ENCODE measurements at places on chromosomes 7 and 10.

DNA sequence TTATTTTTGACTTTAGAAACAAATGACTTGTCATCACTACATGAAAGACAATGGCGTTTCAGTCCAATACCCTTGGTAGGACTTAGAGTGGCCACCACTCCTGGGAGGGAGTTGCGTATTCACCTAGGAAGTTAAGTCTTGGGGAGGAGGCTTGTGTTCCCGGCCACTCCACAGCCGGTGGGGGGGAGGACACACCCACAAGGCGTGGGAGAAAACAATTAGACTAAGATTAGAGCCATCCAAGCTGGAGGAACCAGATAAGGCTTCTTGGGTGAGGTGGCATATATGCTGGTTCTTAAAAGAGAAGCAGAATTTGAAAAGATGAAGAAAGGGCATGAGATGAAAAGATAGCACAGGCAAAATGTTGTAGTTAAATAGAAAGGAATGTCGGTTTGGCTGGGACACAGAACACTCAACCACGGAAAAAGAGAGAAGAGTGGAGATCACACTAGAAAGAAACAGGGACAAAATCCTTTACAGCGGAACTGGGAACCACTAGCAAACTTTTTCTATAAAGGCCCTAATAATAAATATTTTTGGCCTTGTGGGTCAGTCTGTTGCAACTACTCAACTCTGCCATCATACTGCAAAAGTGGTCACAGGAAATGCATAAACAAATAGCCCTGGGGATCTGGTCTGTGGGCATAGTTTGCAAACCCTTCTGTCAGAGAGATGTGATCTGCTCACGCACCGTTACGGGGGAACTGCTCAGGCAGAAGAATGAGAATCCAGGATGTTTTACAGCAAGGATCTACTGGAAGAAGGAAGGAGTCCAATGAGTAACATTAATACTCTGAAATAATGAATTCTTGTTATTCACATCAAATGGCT is 651.8 kb downstream of the PARD3 start:
- DNase-seq = no peak

GRCh38 chr10:14326581-14326980 is 4.1 kb downstream of the FRMD4A start:
- DNase-seq = no peak

DNA sequence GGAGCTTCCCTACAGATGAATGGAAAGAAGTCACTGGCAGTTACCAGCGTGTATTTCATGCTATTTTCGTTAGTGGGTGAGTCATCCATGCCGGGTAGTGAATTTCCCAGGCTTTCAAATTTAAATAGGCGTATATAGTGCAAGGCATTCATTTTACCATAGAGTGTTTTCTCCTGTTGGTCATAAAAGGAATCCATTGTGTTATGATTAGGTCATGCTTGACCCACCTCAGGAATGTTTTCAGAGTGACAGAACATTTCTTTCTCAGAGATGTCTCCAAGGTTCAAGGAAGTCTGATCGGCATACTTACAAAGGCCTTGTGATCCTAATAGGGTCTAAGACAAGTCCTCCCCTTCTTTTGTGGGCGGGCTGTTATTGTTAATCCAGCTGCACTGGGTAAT is 110.7 kb downstream of the AKR1D1 start:
- no peak for DNase-seq

- no peak for DNase-seq
Observed at GRCh38 chr7:135290594-135290993, 57.0 kb downstream of the STRA8 start.

- no peak for DNase-seq
Observed at GRCh38 chr7:158270856-158271413, 316.7 kb downstream of the PTPRN2 start.

DNA sequence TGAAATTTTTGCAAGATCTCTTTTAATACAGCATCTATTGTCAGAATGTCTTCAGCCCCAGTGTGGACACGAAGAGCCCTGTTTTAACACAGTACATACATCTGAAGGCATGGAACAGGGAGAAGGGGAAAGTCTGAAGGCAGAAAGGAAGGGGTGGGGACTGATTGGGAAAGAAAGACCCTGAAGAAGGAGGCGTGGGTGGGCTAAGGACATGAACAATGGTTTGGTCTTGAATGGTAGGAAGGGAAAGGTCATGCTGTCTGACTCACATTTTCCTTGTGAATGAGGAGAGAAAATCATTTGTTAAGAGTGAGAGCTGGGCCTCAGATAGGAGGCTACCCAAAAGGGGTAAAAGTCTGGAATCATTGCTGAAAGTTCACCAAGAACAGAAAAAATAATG is 297.1 kb downstream of the GALNT17 start:
- no peak for DNase-seq

DNA sequence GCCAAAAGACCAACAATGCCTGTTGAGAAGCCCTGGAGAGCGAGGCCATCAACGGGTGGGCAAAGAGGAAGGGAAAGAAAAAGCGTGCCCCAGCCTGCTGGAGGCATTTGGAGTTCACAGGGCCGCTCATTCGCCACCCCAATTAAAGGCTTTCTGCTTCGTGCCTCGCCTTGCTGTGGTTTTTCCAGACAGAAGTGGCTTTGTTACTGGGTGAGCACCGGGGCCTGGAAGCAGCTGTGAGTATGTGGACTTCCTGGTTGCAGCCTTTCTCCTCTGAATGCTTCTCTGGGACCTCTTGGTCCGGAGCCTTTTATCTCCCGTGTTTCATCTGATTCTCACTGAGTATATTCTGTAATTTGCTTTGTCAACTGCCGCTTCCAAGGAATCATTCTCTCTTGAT is 118.1 kb upstream of the EGR2 start:
- DNase-seq = no peak

- DNase-seq = no peak
Observed at GRCh38 chr10:33325929-33326328, 8.5 kb downstream of the NRP1 start.

DNA sequence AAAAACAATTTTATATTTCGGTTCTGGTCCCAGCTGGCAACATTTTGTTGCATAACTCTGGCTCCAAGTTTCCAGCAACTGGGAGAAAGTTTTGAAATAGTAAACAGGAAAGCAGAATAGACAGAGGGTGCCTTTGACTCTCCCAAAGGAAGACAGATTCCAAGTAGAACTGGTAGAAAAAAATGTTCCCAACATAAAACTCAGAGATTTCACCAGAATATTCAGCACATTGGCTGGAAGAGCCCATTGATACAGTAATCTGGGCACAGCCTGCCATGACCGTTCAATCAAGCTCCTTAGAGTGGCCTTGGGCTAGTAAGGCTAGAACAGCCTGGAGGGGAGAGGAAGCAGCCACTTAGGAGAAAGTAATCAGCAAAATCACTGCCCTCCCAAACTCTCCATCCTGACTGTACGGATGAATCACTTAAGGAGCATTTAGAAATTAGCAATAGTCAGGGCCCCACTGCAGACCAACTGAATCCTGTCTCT is 120.4 kb downstream of the CUBN start:
- DNase-seq = no peak

- DNase-seq = no peak
Observed at GRCh38 chr7:111588065-111588433, 25.8 kb upstream of the IMMP2L start.

GRCh38 chr7:93036807-93037206 is 81.0 kb downstream of the SAMD9 start:
- no peak for DNase-seq

DNA sequence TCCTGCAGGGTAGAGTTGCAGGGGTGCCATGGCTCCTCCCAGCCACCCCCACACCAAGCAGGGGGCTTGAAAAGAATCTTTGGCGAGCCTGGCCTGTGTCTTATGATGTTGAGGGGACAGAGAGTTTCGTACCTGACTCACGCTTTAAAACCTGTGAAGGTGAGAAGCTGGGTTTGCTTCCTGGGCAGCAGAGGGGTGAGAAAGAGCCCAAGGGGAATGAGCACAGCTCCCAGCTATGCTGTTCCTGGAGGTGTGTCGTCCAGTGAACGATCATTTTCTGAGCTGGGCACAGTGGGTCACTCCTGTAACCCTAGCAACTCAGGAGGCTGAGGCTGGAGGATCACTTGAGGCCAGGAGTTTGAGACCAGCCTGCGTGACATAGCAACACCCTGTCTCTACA is 13.5 kb upstream of the ADRB1 start:
- no peak for DNase-seq

GRCh38 chr7:24907311-24907886 is 72.6 kb downstream of the OSBPL3 start:
- DNase-seq = no peak

- peak; percentile 87 for DNase-seq
Observed at GRCh38 chr7:42940985-42941847, 9.0 kb downstream of the MRPL32 start.

- DNase-seq = peak; percentile 79
Observed at GRCh38 chr7:98420966-98421612, 20.2 kb upstream of the BAIAP2L1 start.

- DNase-seq = no peak
Observed at GRCh38 chr7:124432009-124432578, 333.5 kb downstream of the GPR37 start.

DNA sequence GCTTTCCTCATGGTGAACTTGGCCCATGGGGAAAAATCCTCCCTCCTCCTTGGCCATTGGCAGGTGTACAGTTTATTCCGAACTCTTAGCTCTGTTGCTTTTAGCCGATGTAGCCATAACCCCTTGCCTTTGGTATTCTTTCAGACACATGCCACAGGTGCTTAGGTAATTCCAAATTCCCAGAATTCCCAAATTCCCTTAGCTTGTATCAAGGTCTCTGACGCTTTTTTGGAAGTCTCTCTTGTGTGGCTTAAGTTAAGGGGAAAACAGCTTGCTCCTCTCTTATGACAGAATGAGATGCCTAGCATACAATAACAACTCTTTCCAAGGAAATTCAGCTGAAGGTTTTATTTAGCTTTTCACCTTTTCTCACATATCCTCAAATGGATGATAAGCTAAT is 68.0 kb downstream of the SUGCT start:
- DNase-seq = no peak

GRCh38 chr7:39252916-39253315 is 275.2 kb downstream of the POU6F2 start:
- DNase-seq = no peak

GRCh38 chr10:71837098-71837827 is 13.8 kb downstream of the PSAP start:
- peak; percentile 76 for DNase-seq

DNA sequence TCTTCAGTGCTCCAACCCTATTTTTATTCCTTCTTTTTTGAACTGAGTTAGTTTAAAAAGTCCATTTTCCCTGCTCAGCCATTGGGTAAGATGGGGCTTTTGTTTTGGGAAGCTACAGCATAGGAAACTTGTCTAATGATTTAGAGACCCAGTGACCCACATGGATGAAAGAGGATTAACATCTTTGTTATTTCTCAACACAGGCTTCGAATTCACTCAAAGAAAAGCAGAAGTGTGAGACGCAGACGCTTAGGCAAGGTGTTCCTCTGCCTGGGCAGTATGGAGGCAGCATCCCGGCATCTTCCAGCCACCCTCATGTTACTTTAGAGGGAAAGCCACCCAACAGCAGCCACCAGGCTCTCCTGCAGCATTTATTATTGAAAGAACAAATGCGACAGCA is 152.0 kb downstream of the HDAC9 start:
- DNase-seq = no peak

DNA sequence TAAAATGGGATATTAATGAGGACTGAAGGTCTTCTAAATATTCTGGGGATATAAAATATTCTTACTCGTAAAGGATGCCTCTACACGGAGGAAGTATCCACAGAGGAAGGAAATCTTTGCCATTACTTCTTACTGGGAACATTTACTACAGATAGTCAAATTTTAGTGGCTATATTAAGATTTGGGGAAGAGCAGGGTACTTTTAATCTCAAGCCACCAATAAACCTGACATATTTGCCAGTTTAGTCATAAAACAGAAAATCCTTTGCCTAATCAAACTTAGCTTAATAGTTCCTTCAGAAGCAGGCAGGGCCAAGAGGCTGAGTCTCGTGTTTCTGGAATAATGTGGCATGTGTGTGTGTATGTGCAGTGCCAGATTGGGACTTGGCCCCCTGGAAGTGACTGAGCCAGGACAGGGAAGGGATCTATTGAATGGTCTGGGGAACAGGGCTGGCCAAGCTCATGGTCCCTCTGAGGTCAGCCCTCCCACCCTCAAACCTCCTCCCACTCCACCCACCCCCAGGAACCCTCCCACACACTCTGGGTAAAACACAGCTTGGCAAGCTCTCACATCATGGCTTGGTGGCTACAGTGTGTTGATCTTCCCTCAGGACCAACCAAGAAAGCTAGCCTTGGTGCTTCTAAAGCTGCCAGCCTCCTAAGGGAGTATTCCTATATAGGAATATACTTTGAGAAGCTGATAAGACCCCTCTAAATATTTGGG is 1.6 kb upstream of the PIK3CG start:
- DNase-seq = no peak

DNA sequence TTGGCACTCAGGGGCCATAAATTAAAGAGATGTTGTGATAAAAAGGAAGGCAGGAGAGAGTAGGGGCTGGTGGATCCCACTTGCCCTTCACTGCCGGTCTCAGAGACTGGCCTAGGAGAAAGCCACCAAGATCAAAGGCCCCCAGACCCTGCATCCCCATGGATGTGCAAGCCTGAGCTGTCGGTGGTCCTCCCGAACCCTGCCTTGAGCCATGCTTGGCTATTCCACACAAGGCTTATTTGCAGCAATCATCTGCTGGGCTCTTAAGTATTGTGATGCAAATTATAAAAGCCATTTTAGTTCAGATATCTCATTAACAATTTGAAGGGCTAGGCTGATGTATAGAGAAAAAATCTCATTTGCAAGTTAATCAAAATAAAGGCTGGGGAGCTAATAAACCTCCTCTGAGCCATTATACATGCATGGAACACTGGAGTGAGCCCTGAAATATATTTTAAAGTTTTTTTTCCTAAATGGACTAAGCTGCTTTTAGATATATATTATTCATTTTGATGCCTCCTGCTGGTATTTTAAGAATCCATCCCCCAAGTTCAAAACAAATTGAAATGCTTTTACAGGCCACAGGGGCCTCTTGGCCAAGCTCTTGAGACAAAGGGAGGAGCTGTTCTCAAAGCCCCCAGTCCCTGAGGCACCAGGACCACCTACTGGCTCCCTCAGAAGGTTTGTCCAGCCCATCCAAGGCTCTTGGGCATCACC is 28.1 kb downstream of the OAT start:
- no peak for DNase-seq

DNA sequence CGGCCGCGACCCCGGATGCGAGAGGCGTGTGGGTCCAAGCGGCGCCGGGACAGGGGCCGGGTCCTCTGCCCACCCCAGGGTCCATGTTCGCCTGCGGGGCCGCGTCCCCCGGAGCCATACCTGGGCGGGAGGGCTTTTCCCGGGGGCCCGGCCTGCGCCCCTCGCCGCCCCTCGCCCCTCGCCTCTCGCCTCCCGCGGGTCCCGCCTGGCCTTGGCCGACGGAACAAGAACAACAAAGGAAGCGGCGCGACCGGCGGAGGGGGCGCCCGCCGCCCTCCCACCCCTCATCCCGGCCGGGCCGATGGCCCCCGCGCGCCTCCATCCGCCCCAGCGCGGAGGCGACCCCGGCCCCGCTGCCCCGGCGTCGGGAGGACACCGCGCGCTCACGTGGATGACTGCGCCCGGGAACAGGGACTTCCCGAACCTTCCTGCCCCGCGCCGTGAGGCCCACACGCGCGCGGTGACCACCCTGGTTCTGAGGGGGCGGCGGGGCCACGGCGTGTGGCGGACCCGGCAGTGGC is 348.2 kb downstream of the DNAJB6 start:
- DNase-seq = no peak
